ENCODE measurements at places on chromosomes 1 and 21.

- no peak for DNase-seq
Observed at GRCh38 chr1:11062965-11063401, 3.2 kb upstream of the SRM start.

GRCh38 chr1:216815260-216816131 lies 92.3 kb upstream of the ESRRG start:
- DNase-seq = no peak

- no peak for DNase-seq
Observed at GRCh38 chr1:53959664-53960250, 13.6 kb downstream of the LRRC42 start.

DNA sequence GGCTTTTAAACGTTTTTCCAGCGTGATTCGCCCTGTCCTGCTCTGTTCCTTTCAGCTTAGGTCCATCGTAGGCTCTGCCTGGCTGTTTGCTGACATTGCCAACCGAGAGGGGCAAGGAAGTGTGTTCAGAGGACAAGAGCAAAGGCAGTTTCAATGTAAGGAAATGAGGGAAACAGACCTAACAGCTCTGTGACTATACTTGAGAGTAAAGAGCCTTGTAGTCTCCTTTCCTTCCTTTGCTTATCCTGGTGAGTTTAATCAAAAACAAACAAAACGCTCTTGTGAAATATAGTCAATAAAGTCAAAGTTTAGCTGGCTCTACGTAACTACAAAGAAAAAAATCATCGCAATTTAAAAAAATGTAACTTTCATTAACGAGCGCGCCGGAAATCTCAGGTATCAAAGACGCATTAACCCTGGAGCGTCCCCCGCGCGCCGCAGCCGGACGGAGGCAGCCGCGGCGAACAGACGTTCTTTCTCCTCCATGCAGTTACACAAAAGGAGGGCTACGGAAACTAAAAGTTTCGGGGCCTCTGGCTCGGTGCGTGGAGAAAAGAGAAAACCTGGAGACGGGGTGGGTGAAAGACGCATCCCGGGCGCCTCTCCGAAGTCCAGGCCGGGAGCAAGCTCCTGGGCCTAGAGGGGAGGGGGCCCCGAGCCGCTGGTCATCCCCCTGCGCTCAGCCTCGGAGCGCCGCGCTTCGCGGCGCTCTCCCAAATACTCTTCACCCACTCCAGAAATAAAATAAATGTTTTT lies 617 bp upstream of the ADGRL2 start:
- DNase-seq = no peak

- DNase-seq = no peak
Observed at GRCh38 chr21:43324596-43324995, 102.3 kb downstream of the SIK1 start.

DNA sequence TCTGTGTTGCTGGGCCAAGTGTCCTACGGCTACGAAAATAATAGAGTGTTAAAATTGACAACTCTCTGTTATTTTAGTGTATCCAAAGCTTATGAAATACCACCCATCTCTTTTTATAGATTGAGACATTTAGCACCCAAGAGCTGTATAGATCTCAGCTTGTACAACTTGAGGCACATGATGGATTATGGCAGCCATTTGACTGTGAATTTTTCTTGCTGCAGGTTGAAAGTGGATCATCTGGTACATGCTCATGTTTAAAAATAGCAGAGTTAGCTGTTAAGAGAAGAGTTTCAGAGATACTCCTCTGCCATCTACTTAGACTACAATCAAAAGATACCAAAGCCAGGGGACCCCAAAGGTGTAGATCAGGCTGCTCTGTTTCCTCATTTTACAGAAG lies 49.3 kb upstream of the FAM3B start:
- DNase-seq = no peak

DNA sequence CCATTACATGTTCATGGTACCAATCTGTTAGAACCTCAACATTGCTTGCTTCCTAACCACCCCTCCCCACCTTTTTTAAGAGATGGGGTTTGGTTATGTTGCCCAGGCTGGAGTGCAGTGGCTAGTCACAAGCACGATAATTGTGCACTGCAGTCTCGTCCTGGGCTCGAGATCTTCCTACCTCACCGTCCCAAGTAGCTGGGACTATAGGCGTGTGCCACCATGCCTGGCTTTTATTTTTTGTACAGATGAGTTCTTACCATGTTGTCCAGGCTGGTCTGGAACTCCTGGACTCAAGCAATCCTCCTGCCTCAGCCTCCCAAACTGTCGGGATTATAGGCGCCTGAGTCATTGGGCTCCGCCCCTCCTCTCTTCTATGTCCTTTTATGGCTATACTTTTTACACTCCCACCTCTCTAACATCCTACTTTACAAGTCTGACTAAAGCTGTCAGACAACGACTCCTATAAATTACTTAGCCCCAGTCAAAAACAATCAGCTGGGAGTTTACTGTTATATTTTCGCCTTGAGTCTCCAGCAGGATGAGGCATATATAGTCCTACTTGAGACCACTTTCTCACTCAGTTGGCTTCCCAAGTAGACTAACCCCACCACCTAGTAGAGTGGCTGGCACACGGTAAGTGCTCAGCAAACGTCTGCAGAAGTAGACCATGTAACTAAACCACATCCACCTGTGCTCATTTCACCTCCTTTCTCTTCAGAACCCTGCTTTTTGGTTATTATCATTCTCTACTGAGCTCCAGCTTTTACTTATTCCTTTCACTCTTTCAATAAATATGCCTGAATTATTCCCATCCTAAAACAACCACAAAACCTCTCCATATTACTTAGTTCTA lies 13.8 kb downstream of the ENSA start:
- no peak for DNase-seq

DNA sequence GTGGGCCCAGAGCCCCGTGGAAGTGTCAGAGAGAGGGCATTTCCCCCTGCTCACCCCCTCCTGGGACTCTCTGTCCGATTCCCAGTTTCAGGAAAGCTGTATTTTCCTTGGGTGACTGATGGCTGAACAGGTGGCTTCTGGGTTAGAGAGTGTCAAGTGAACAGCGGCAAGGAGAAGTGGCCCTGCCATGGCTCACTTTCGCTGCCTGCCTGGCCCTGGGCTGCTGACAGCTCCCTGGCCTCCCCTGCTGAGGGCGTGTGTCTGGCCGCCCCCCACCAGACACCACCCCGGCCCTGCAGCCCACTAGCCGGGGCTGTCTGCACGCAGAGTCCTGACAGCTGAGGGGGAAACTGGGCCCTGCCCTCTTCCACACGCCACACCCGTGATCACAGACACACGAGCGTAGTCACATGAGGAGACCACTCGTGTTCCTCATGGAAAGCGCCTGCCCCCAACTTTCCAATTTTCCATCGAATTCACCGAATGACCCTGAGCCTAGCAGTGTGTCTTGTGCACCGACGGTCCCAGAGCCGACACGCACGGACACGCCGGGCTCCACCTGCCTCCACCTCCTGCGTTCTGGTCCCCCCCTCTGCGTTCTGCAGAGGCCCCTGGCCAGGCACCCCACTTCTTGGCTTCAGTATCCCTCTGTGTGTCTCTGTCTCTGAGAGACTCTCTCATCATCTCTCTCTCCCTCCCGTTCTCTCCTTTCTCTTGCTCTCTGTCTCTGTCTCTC lies 60.6 kb upstream of the CASZ1 start:
- no peak for DNase-seq

DNA sequence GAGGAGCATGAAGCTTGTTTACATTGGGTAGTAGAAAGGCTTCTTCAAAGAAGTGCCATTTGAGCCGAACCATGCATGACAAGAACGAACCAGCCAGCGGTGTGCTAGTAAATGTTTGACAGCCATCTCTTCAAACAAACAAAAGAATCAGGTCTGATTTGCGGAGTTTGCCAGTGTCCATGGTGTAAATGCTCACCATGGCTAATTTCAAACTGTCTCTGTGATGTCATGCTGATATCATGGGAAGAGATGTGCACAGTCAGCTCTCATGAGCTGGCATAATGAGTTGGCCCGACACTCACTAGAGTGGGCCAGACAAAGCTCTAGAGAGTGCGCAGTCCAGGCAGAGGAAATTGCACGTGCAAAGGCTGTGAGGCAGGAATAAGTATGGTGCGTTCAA lies 101.1 kb downstream of the KAZN start:
- DNase-seq = no peak

DNA sequence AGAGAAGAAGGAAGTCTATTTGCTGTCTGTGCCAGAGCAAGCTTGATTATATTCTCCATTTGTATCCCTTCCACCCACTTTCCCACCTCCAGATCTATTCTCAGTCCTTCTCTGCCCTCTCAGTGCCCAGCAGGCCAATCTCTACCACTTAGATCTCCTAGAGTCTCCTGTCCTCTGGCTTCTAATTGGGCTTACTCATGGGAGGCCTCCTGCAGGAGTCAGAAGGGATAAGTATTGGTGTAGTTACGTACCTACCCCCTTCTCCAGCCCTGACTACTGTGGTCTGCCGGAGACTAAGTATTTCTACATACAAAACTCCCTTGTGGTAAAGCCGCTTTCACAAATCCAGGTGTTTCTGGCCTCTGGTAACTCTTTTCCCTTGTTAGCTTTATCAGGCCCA lies 221.2 kb downstream of the PTGER3 start:
- no peak for DNase-seq

DNA sequence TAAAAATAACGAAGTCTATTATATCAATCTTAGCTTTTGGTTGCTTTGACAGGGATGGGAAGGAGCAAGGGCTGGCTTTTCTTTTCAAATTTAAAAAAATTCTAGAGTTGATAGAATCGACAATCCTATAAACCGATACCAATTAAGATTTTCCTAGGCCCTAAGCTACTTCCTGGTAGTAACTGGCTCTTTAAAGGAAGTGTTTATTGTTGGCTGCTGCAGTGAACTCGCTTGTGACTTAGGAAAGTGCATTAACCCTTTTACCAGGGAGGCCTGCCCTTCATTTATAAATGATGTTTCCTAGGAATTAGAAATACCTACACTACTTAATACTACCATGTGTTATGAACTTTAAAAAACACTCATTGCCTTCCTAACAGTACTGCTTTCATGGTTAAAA lies 33.2 kb downstream of the ATP5PF start:
- DNase-seq = no peak

- DNase-seq = no peak
Observed at GRCh38 chr21:38454702-38455101, 43.6 kb downstream of the ERG start.

DNA sequence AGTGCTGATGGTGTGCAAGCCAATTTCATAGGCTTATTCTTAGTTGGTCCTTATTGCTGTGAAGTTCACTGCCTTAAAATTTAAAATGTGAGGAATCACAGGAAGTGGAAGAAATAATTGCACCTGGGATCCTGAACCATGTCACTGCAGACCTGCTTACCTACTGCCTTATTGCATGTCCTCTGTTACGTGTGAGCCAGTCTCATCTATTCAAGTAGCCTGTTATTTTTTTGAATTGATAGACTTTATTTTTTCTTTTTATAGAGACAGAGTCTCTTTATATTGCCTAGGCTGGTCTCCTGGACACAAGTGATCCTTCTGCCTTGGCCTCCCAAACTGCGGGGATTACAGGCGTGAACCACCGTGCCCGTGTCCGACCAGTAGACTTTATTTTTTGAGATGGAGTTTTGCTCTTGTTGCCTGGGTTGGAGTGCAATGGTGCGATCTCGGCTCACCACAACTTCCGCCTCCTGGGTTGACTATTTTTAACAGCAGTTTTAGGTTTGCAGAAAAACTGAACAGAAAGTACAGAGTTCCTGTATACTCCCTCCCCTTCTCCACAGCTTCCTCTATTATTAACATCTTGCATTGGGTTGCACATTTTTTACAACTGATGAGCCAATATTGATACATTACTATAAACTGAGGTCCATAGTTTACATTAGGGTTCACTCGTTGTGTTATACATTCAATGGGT lies 14.0 kb upstream of the DISC1 start:
- no peak for DNase-seq

DNA sequence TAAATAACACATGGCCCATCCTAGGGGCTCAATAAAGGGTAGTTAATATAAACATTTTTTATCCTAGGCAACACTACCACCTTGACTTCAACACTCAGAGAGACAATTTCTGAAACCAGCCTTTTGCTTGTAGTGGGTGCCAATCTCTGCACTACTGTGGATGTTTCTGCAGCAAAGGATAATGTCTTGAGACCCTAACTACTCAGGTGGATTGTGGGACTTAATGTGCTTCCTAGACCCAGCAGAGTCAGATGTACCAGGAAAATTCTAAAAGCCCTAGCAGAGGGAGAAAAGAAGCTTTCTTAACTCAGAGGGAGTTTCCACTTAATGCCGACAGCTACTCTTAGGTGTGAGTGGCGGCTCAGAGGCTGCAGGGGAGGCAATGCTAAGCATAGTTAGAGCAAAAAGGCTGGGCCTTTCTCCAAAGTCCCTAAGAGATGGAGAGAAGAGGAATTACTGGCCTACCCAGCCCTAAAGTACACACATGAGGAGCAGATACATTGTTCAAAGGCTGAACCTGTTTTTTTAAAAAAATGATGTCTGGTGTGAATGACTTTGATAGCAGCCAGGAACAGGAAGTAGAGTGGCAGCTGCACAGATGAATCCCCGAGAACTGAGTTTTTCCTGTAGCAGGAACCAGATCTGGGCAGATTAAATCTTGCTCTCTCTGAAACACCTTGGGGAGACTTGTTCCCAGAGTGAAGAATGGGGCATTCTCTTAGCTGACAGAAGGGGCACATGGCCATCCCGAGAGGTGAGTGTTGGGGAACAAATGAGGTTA lies 33.5 kb upstream of the ABCD3 start:
- DNase-seq = no peak

DNA sequence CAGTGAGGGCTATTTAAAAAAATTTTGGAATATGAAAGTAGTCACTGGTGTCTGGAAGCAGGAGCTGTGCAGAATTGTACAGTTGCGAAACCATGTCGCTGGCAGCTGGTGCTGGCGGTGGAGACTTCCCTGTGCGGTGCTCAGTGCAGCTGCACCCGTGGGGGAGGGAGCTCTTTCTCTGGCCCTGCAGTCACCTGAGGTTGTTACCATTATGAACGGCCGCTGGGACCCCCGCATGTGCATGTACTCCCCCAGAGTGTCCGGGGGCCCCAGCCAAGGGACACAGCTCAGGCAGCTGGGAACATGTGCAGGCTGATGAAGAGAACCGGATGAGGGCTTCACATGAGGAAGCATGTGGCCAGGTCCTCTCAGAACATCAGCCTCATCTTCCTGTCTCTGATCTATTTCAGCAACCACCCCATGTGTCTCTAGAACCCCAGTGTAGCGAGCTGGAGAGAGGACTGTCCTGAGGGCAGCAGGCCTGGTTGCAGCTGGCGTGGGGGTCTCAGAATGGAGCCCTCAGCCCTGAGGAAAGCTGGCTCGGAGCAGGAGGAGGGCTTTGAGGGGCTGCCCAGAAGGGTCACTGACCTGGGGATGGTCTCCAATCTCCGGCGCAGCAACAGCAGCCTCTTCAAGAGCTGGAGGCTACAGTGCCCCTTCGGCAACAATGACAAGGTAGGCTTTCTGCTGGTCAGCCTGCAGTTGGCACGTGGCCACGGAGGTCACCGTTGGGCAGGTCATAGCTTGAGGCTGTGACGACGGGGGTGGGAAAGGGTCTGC lies at the start of gene TRPM2:
Gene TRPM2 (plus strand): TSS at position 431 of the 780 bp plus-strand sequence. CDS start 80 bp downstream, at position 511.
- DNase-seq = no peak

DNA sequence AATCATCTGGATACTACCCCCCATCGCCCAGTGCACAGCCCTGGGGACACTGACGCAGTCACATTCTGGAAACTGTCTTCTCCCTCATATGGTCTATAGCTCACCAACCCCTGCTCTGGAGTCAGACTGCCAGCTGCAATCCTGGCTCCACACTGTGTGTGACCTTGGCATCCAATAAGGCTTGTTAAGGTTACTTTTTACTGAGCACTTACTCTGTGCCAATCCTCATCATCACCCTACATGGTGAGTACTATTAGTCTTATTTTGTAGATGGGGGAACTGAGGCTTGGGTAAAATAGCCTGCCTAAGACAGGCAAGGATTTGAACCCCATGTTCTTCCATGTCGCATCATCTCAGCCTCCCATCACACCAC lies 34.9 kb downstream of the AHDC1 start:
- DNase-seq = no peak

GRCh38 chr1:229217716-229218115 lies 53.2 kb upstream of the RAB4A start:
- no peak for DNase-seq
